ENCODE measurements at places on chromosomes 4 and X. TPM values are rescaled to one million over a fixed set of nuclear protein-coding genes. Genes with fewer than 3 reads are reported as not detected.

Gene HSFX3
- total RNA-seq: not detected

Gene C4orf50
- total RNA-seq: not detected

Gene SRPK3
- total RNA-seq: 0.03 TPM

Gene ART3
- not detected for total RNA-seq

DNA sequence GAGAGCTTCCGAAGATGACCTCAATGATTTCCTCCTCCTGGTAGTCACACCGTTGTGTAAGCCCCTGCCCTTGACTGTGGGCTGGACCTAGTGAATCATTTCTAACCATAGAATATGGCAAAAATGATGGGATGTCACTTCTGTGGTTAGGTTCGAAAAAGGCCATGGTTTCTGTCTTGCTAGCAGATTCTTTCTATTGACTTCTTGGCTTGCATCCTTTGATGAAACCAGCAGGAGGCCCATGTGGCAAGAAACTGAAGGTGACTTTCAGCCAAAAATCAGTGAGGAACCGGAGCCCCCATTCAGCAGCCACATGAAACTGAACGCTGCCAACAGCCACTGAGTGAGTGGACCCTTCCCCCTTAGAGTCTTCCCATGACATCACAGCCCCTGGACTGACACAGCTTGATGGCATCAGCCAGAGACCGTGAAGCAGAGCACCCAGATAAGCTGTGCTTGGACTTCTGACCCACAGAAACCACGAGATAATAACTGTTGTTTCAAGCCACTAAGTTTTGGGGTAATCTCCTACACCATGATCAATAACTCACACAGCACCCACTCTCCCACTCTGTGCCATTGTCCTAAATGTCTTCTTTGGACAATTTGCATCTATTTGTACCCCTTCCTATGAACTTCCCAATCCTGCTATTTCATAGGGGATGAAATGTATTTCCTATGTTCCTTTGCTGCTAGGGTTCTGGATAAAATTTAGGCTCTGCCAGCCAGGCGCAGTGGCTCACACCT is 148.0 kb upstream of the STX18 start:
- DNase-seq: peak; percentile 37

DNA sequence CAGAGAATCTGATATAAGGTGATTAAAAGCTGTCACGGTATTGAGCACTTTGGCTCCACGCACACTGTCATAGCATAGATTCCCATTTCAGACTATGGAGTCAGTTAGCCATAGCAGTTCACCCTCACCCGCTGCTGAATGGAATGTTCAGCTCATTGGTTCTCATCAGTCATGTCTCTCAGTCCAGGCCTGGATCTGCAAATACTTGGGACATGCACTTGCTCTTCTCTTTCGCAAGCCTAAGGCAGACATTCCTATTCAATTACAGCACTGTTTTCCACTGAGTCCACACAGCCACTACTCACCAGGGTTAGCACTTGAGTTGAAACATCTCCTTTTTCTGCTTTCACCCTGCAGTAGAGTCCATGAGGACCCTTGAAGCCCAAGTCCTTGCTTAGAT is 30.6 kb upstream of the SCML1 start:
- DNase-seq: peak; percentile 21

GRCh38 chr4:151143162-151143561 is 43.7 kb downstream of the RPS3A start:
- no peak for DNase-seq

DNA sequence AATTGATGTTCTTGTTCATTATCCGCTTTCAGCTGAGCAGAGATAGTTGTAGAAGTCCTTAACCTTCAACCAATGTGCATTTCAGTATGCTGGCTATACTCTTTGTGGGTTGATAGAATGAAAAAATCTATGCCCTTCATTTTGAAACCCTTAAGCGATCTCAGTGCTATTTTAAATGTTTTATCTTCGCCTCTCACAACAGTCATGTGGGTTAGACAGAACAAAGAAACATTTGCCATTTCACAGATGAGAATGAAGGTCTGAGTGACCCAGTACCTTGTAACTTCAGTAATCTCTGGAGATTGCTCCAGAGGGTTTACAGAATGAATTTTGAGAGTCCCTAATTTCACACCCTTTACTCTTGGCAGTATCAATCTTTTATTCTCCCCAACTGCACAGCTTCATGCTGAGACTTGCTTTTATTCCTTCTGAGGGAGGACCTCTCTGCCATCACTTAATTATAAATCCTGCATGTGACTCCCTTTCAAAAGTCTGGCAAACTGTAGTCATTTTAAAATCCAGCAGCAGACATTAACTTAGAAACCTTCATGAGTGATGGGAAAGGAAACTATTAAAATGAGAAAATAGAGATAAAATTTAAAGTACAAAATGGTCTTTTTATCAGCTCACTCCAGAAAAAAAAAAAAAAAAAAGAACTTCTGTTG is 921.5 kb downstream of the RAB28 start:
- DNase-seq: no peak

Gene IL15
- total RNA-seq: 3.4 TPM

Gene NUDT11
- total RNA-seq: 6.8 TPM

Gene NLRP2B
- total RNA-seq: not detected

DNA sequence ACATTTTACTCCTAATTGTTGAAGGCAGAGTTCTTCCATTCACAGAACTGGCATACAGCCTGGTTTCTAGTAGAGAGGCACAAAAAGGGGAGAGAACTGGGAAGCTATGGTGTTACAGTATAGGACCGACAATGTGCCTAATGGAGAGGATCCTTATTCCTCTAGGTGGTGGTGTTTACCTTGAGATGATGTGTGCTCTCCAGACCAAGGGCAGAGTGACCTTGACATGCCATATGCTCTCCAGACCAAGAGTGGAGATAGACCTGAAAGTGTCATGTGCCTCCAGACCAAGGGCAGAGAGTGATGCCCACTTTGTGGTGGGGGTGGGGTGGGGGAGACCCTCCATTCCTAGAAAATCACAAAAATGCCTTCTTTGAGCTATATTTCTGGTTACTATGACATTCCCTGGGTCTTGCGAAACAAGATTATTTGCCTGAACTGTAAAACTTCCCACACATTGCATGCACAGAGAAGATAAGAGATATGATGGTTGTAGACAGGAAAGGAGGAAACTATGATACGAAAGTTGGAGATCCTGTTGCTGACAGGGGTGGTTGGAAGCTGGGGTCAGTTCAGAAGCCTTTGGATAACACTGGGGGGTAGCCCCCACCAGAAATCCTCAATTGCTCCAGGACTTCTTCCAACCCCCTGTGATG is 119.7 kb downstream of the TEX13C start:
- DNase-seq: peak; percentile 0

Gene G6PD
- 63.7 TPM for total RNA-seq

DNA sequence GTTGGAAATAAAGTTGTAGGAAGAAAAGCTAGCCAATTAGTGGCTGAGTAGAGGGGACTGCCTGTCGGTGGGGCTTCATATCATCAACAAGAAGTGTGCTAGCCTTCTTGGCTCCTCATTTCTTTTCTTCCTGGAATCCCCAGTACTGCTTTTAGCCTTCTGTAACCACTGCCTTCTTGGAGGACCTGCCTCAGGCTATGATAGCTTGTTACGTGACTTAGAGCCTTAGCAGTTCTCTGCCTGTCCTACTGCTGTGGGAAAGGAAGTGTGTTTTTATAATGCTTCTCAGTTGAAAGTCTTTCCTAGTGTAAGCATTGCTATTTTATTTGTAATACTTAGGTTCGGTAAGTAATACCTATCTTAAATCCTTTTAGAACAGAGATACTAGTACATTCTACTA is 61.9 kb downstream of the LARP1B start:
- no peak for DNase-seq

GRCh38 chr4:184657144-184657543 is 7.6 kb downstream of the PRIMPOL start:
- DNase-seq: no peak

GRCh38 chrX:83916525-83916924 is 55.6 kb downstream of the CYLC1 start:
- DNase-seq: peak; percentile 6

DNA sequence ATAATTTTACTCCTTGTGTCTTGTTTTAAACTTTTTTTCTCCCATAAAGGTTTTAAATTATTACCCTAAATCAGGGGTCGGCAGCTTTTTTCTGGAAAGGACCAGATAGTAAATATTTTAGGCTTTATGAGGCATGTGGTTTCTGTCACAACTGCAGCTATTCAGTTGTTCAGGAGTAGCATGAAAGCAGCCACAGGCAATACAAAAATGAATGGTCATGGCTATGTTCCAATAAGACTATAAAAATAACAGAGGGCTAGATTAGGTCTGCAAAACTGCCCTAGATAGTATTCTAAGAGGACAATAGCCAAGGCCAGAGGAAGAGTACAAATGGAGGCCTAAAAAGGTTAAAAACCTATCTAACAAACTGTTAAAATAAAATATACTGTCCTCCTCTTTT is 24.6 kb downstream of the HERC5 start:
- no peak for DNase-seq

DNA sequence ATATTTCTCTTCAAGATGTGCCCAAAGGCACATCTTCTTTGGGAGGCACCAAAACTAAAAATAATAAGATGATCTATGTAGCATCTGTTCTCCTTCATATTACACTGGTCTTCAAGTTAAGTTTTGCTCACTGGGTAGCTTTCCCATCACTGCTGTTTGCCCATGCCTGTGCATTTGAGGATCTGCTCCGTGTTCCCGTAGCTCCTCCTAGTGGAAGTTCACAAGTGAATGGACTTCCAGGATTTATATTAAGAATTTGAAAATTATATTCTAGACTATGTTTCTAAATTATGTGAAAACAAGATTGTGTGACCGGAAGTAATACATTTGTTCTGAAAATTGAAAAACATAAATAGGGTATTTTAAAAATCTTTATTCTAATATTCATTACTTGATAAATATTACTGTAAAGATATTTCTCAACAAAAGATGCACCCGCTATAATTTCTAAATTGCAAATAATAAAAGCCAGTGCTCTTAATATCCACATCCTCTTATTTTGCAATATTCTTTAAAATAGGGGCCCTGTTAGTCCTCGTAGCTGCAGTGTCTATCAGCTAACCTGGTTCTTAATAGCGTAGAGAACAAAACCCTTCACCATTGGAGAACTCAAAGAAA is 147.7 kb downstream of the RBM46 start:
- peak; percentile 8 for DNase-seq

DNA sequence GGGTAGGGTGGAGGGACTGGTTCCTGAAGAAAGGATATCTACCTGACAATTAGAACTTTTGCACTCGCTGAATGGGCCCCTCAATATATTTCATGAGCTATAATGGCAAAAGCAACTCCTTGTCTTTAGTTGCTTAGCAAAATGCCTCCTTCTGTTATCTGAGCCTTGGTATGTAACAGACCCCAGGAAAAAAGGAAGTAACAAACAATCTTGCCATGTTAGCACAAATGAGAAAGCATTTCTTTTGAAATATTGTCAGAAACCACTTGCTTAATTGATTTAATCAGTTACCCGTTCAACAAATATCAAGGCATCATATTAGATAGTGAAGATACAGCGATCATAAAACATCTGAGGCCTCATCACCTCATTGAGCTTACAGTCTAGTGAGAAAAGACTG is 74.6 kb upstream of the MAGEA10 start:
- no peak for DNase-seq

DNA sequence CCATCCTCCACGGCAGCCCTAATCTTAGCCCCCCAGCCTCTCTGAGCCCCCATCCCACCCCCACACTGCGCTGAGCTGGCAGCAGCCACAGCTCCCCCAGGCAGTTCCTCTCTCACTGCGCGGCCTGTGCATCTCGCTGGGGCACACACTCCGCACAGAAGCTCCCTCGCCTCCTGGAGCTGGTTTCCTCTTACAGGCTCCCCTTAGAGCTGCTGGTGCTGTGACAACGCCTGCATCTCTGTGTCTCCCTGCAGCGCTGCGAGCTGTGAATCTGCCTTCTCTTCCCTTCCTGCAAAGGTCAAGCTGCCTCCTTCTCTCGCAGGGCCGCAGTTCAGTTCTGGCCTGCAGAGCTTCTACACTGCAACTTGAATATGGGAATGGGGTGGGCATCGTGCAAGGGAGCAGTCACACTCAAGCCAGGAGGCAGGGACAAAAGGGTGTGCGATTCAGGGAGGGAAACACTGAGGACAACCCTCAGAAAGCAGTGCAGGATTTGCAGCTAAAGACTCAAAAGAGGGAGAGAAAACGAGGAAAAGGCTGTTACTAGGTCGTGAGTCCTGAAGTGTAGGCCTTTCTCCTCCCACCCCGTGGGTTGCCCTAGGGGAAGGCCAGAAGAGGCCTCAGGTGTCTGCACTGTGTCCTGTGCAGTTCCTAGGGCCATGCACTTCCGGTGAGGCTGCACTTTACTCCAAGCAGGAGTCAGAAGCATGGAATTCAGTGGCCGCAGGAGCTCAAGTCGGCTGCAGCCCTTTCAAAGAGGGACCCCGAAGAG is 87.0 kb downstream of the BCOR start:
- no peak for DNase-seq

- DNase-seq: no peak
Observed at GRCh38 chr4:25378437-25378743, 1.3 kb downstream of the ANAPC4 start.

Gene CLCN4
- total RNA-seq: 0.03 TPM

- no peak for DNase-seq
Observed at GRCh38 chrX:10001496-10001895, 34.3 kb downstream of the CLDN34 start.

Gene SSX2B
- total RNA-seq: not detected

Gene SMR3B
- total RNA-seq: not detected

- no peak for DNase-seq
Observed at GRCh38 chrX:10172877-10173276, 16.1 kb downstream of the CLCN4 start.

Gene OTUD6A
- not detected for total RNA-seq

Gene YIPF7
- total RNA-seq: not detected

- peak; percentile 92 for DNase-seq
Observed at GRCh38 chr4:101347557-101348366, 436 bp upstream of the PPP3CA start.

Gene CD99L2
- total RNA-seq: 19.0 TPM

- DNase-seq: no peak
Observed at GRCh38 chr4:84647312-84647884, 64.5 kb downstream of the CDS1 start.

GRCh38 chrX:71928856-71929255 is 18.2 kb downstream of the NHSL2 start:
- DNase-seq: no peak

GRCh38 chr4:114815760-114816159 is 217.2 kb downstream of the UGT8 start:
- no peak for DNase-seq

- DNase-seq: peak; percentile 3
Observed at GRCh38 chrX:5807181-5807580, 421.5 kb downstream of the NLGN4X start.

Gene SLC38A5
- not detected for total RNA-seq

DNA sequence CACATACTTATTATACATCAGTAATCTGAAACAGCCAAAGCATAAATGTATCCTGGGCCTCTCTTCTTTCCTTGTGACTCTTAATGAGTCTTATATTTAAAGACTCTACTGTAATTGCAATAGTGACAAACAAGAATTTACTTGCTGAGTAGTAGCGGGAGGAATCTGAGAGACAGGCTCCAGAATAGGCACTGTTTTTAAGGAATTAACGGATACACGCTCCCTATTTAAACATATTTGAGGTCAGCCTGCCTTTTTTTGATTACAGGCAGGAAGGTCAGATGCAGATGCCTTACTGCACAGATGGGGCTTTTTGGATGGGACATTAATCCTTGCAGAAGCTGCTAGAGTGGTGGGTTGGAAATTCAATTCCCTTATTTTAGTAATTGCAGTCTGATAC is 196.3 kb upstream of the ANXA3 start:
- DNase-seq: no peak

GRCh38 chrX:125378205-125378604 is 58.5 kb downstream of the TEX13C start:
- no peak for DNase-seq
